ENCODE measurements at places on chromosomes 3 and 15.
A peak's percentile ranks its signal among the peaks of the same experiment; 100 is the strongest.

GRCh38 chr15:78063970-78064385 is 13.5 kb downstream of the TBC1D2B start:
- no peak for DNase-seq

- no peak for DNase-seq
Observed at GRCh38 chr3:189395825-189396224, 224.1 kb downstream of the TPRG1 start.

DNA sequence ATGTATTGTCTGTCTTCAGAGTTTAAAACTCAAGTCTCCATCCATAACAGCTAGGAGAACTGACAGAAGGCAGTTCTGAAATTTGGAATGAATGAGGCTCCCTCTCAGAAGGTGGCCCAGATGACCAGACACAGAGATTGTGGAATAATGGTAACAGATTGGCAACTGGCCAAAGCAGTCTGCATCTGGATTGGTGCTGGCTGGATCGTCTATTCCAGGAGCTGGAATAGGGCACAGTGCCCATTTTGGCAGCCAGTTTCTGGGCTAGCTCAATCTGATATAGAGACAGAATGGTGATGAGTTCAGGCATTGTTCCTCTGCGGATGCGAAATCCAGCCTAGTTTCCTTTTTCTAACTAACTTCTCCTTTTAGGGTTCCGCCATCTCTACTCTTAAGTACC is 851.7 kb downstream of the PDCD6IP start:
- DNase-seq = peak; percentile 2

DNA sequence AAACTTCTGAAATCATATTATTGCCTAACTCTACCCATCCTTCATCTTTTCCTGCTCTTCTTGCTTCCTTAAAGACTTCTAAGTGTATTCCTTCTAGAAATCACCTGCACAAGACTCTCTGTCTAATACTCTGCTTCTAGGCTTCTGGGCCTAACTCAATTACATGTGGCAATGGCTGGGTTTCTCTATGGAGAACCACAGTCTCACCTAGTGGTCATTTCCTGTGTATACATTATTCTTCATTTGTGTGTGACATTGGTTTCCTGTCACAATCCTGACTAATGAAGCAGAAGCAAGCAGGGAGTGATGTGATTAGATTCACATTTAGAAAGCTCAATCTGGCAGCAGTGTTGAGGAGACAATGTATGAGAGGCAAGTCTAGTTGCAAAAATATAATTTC is 16.9 kb upstream of the CLDN1 start:
- no peak for DNase-seq

- DNase-seq = no peak
Observed at GRCh38 chr15:48533982-48534381, 111.5 kb downstream of the FBN1 start.

DNA sequence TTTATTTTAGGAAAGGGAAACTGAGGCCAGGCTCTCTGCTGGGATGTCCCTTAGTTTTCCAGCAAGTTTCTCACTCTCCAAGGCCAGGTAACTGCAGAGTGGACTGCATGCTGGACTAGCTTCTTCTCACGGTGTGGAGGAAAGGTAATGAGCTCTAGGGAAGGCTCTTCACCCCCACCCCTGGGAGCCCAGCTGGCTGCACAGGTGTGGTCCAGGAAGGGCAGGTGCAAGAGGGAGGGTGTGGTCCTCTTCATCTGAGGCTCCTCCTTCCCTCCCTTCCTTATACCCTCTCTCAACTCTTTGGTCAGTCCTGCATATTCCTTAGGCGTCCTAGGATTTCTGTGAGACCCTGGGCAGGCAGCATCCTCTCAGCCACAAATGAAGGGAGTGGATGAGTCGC is 33.9 kb downstream of the RNU5B-1 start:
- no peak for DNase-seq

GRCh38 chr3:35772381-35773015 is 133.2 kb downstream of the ARPP21 start:
- DNase-seq = no peak

- DNase-seq = no peak
Observed at GRCh38 chr3:127442506-127442905, 148.0 kb downstream of the TPRA1 start.

DNA sequence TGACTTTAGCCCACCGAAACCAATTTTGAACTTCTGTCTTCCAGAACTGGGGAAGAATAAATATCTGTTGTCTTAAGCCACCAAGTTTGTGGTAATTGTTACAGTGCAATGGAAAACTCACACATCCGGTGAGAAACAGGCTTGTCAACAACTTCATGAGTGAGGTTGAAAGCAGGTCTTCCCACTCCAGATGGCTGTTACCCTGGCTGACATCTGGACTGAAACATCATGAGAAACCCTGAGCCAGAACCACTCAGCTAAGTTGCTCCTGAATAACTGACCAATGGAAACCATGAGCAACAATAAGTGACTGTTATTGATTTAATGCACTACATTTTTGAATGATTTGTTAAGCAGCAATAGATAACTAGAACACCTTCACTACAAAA is 10.3 kb downstream of the ACSBG1 start:
- no peak for DNase-seq

DNA sequence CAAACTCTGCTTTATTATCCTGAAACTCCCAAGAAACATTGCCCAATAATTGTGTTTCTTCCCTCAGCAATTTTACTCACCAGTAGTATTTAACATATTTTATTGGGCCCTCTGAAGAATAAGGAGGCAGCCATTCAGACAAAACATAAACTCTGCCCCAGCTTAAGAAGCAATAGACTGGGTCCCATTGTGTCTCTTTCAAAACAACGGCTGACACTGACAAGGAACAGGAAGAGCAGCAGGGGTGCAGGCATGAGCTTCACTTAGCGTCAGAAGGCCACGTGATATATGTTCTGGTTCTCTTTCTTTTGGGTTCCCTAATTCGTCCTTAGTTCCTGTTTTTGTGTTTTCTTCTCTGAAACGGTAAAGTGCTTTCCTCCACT is 242.3 kb downstream of the FHIT start:
- DNase-seq = no peak

- no peak for DNase-seq
Observed at GRCh38 chr3:101119535-101119934, 126.3 kb upstream of the ABI3BP start.

DNA sequence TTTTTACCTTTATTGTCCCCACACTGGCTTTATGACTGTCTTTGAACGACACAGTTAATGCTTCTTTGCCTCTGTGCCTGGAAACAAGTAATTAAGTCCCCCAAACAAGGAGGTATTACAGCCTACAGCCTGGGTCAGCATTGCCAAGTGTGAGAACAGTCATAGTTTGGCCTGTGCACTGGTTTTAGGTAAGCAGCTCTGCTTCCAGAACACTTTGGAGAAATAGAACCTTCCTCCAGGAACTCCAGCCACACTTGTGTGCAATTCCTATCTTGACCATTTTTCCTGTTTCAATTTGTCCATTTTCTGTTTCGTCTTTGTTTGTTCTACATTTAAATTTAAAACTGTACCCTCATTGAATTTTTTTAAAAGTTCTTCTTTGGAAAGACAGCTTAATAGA is 568.2 kb downstream of the TUSC7 start:
- DNase-seq = no peak

DNA sequence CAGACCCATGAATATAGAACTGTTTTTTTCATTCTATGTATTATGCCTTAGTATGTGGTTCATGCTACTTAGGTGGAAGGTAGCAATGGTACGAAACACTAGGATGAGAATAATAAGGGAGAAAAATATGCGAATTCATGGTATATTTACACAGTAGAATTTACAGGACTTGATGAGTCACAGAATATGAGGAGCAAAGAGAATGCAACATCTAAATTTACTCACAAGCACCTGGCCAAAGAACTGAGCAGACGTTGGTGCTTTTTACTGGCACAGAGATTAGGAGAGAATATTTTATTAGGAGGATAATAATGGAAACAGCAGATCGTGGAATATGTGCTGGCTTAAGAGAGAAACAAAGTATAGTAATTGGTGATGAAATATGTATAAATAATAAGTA is 785.4 kb upstream of the ROBO1 start:
- no peak for DNase-seq

- no peak for DNase-seq
Observed at GRCh38 chr3:119160815-119161214, 12.6 kb upstream of the UPK1B start.

- no peak for DNase-seq
Observed at GRCh38 chr3:194640829-194641228, 7.6 kb upstream of the TMEM44 start.

DNA sequence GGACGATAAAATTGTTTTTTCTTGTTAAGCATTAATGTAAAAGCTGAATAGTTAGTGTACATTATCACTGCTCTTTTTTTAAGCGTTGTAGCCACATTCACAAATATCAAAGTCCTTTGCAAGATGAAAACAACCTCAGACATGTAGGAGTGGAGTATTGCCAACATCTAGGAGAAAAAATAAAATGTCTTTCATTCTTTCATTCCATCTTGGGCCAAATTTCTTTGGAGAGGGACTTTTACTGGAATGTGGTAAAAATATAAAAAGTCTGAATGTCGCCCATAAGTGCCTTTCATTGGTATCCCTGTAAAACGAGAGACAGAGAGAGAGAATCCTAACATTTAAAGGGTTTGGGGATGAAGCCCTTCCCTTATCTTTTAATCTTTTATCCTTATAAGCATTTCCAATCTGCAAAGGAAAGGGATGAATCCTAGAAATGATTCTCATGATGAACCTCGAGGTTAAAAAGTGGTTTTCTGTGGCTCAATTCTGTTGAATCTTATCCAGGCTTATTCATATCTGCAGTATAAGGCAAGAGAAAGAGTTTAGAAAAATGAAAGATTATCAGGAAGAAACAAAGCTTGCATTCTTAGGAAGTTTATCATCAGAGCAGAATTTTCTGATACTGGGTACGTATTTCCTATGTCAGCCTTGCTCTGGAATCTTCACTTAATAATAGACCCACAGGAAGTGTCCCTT is 1031.7 kb downstream of the MCTP2 start:
- DNase-seq = peak; percentile 17

DNA sequence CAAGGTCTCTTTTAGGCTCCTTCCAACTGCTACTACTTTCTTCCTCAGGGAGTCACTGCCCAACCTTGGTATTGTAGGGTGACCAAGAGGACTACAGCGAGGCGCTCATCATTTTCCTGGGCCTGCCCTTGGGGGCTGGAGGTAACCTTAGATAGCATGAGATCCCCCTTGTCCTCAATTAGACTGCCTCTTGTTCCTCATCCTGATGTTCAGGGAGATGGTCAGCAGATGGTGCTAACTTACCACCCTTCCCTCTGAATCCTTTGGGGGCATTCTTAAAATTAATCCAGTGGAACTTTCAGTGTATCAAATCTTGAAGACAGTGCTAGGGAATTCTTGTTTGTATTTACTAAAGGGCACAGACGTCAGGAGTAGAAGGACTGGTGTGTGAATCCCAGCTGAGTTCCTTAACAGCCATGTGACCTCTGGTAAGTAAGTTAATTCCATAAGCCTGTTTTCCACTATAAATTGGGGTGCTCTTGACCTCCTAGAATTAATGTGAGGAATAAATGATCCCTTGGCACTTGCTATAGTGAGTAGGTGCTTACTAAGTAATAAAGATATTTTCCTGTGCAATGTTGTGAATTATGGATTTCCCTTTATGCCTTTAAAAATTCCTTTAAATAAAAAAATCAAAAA is 4.1 kb upstream of the CLPX start:
- peak; percentile 68 for DNase-seq

DNA sequence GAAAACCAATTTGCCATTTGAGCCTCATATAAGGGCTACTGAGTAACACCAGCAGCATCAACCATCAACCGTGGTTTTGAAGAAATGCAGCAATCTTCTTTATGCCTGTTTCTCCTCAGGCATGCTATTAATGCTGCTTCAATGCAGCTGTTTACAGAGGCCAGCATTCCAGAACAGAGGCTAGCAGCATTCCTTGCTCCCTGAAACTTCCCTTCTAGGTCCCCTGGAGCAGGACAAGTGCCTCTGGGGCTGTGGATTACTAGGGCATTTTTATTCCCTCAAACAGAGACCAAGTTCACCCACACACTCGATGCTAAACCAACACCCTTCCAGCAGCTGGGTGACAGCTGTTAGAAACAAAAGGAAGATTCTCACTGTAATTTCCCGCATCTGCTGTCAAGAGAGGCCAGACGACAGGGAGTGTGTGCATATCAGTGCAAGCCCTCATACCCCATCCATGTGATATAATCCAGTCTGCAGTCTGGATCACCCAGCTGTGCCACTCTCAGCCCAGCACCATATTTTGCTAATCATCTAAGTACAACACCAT is 57.5 kb downstream of the HOMER2 start:
- peak; percentile 72 for DNase-seq

DNA sequence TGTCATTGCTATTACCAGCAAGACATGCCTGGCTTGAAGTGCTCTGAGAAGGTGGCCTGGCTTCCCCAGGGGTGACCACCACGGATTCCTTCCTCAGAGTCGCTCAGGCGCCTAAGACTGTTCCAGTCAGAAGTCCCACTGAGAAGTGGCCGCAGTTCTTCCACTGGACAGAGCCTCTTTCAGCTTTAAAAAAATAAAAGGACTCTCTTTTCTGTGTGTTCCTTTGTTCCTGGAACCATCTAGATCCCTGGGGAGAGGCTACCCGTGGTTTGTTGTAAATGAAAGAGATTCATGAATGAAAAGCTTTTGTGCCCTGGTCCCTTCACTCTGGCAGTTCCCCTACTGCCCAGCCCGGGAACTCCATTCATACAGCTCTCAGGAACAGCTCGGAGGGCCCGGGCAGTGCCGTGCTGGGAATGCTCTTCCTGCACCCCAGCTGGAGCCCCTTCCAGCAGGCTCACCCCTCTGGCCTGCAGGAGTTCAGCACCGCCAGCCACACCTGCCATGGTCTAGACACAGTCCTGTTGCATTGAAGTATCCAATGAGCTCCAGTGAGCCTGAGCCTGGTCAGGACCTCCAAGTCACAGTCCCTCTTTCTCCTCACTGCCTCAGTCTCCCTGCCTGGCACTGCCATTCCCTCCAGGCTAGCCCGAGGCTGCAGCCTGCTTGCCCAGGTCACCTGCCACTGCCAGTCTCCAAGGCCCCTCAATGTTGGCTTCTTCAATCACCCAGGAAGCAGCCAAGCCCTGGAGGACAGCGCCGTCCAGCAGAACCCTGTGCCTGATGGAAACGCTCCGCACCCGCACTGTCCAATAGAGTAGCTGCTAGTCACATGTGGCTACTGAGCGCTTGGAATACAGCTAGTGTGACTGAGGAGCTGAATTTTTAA is 75.4 kb downstream of the XXYLT1 start:
- peak; percentile 91 for DNase-seq

DNA sequence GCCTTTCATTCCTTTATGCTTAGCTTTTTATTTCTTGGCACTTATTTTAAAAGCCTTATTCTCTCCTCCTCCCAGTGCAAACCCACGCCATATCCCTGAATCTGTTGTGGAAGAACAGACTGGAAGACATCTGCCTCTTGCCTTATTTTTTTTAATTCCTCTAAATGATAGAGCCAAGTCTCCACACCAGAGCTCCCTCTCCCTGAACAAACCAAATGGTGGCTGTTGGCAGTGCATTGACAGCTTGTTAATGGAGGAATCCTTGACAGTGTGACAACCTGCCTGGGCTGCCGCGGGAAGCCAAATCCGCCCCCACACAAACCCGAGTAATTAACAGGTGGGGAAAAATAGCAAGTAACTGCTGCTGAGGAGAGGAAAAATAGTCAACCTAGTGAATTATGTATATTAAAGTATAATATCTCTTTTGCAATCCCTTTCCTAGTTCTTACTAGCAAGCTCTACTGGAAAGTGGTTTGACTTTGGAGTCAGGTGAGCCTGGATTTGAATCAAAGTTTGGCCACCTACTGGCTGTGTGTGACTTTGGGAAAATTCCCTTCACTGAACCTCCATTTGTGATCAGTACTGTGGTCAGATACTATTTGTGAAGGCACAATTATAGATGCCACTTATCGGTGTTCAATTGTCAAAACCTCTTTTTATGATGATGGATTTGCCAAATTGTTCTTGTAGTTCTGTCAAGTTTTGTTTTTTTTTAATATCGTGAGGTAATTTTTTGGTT is 589.6 kb downstream of the PDCD6IP start:
- peak; percentile 100 for DNase-seq
